Esophagus squamous epithelium (tissue), 5 donors: ENCODE measurements at places on chromosomes 1 and 21.
A peak's percentile ranks its signal among the peaks of the same experiment; 100 is the strongest.

DNA sequence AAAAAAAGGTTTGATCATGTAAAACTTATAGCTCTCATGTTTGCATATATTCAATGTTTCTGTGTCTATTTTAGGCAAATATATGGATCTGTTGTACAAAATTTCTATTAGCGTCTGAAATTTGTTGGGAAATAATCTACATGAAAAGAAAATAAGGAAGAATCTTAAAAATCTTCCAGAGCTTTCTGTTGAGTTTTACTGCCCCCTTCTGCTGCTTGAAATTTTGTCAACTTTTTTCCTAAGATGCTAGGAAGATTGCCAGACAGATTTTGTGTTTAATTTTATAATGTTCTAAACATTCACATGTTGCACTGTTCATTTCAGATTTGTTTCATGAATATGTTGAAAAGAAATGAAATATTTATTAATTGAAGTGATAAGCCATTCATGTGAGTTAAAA, 2.5 kb upstream of the PTGS2 start:
- DNase-seq: no peak

- no peak for DNase-seq
Measured at GRCh38 chr1:27116232-27116631, 38.7 kb downstream of the SLC9A1 start.

GRCh38 chr1:222310836-222311235, 237.1 kb downstream of the HHIPL2 start:
- DNase-seq: no peak

- DNase-seq: no peak
Measured at GRCh38 chr21:25967181-25967900, 203.2 kb downstream of the APP start.

GRCh38 chr1:65630855-65631254, 161.8 kb upstream of the PDE4B start:
- no peak for DNase-seq

- DNase-seq: peak; percentile 40
Measured at GRCh38 chr1:6393400-6394187, at the start of gene ACOT7. Gene ACOT7, minus strand, starts transcription at chr1:6393767. Its CDS starts 368 bp downstream, at chr1:6393399.

DNA sequence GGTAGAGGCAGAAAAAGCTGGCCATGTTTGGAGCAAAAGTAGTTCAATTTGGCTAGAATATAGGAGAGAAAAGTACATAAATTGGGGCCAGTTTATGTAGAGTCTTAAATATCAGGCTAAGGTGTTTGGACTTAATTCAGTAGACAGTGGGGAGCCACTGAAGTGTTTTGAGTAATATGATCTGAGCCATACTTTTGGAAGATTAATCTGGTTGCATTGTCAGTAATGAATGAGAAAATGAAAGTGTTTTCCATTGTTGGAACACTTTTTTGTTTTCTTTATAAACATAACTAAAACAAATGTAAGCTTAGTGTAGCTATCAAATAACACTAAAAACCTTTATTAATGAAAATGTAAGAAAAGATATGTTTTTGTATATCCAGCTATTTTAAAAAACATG, 42.1 kb downstream of the POU2F1 start:
- DNase-seq: no peak

GRCh38 chr1:22888320-22889075, 84.2 kb downstream of the LACTBL1 start:
- no peak for DNase-seq

DNA sequence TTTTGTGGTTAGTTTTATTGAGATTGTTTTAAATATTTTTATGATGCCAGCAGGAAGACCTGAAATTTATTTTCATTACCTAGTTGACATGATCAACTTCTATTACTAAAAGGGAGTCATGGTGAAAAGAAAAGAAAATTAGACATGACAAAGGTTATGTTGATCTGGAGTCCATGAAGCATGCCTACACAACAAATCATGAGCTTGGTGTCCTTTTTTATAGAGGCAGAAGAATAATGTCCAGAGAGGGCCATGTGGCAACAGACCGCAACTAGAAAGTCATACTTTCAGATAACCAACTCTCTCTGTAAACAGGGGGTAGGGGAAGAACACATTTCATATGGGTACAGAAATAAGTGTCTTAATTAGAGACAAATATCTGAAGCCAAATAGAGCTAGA, 175.5 kb upstream of the HOOK1 start:
- no peak for DNase-seq

DNA sequence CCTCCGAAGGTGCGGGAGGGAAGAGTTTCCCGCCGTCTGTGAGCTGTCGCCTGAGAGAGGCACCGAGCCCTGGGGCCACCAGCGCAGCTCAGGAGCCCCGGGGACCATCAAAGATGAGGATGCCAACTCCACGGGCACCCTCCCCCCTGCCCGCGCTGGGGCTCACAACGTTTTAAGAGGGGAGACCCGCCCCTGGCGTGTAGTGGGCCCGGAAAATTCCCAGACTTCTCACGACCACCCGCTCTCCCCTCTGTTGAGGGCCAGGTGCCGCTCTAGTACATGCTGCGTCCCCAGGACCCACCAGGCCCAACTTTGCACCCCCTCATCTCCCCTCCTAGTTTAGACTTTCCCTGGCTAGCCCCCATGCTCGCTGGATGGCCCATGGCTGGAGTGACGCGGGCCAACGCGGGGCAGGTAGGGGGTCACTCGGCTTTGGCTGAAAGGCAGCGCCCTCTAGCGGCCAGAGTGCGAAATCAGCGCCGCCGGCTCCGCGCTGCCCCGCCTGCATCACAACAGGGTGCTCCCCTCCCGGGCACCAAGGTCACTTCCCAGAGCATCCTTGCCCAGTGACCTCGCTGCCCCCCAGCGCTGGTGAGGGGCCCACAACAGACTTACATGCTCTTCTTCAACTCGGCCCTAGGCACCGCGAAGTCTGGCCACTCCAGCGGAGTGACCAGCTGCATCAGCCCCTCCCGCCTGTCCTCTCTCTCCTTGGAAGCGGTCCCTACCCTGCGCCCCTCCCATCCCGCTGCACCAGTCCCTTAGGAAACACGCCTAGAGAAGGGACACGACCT, 1.8 kb downstream of the CD160 start:
- no peak for DNase-seq

DNA sequence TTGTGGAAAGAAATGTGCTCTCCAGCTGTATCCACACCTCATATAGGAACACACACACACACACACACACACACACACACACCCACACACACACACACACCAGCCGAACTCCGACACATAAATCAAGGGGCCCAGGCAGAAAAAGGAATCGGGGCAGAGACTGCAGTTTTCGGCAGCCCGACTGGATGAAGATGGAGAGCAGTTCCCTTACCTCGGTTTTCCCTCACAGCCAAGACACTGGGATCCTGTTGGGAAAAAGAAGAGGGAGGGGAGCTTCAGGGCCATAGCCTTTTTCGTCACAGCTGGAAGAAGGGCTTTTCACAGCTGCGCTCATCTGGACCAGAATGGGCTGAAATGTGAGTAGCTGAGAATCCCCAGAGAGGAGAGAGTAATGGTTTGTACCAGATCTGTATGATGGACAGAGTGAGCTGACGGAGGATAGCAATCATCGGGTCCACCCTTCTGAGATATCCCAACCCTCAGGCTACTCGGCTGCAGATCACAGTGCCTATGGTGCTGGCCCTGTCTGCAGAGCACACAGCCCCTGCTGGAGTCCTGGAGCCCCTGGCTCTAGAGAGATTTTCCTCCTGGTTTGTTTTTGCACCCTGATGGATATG, 37.7 kb downstream of the PIK3C2B start:
- no peak for DNase-seq

GRCh38 chr1:112793631-112794565, 78.8 kb upstream of the PPM1J start:
- DNase-seq: no peak

DNA sequence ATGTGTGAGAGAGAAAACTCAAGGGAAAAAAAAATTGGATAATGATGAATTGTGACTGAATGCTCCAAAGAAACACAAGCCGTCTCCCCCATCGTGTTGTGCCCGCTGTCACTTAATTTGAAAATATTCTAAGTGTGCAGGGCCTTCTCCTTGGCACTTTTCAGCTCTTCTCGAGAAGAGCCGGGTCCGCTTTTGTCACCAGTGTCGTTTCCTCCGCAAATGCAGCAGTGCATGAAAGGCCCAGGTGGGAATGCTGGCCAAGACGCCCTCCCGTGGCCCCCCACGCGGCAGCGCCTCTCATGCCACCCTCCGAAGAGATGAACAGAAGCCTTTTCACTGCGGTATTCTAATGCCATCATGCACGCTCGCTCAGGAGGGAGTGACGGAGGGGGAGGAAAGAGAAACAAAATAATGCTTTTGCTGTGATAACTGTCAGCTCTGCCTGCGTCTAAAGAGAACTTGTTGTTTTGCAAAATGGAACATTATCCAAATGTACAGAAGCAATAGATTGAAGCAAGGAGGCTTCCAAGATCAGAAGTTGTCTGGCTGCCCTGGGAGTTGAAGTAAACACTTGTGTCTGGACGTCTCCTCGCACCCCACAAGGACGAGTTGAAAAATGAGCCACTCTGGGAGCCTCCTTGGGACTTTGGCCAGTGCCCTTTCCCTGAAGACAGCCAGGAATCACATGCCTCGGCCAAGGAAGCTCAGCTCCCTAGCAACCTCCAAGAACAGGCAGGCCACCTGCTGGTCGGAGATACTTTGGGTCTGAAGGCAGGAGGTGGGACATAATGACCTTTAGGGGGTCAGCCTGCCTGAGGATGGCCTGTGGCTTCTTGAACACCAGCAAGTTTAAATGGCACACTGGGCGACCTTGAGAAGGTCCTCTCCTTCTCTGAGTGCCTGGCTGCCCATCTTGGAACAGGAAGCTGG, 166.1 kb upstream of the ZC3H12A start:
- DNase-seq: no peak

DNA sequence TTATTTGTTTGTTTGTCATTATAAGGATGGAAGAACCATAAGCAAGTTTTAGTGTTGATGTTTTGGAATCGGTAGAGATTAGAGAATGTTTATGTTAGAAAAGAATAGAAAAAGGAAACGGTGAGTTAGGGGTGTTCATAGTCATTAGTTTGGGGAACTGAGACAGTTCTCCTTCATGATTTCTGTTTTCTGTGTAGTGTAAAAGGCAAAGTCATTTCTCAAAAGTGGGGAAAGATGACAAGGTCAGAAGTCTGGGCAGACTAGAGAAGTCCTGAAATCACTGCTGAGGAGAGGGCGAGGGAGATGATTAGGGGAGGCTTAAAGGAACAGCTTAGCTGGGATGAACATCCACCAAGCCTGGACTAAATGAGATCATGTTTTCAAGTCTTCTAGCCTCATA, 498.9 kb downstream of the TTLL7 start:
- DNase-seq: no peak

- DNase-seq: no peak
Measured at GRCh38 chr1:29033829-29034466, 89.8 kb downstream of the TMEM200B start.

- DNase-seq: no peak
Measured at GRCh38 chr1:67194209-67194863, 28.1 kb downstream of the IL23R start.

DNA sequence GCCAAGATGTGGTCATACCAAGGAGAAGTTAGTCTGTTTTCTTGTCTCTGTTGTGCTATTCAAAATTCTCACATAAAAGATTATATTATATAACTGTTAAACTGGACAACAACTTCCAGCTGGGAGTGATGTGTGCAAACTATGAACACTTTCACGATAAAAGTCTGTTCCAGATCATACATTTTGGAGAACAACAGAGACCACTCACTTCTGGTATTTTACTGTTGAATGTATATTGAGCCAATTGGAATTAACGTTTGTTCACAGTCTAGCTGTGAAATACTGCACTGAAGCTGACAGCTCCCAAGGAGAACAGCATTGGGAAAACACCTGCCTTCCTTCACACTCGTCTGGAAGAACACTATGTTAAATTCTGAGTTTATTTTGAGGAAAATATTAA, 860 bp upstream of the SHCBP1L start:
- no peak for DNase-seq

GRCh38 chr21:42414928-42415769, 11.4 kb downstream of the UBASH3A start:
- DNase-seq: no peak

DNA sequence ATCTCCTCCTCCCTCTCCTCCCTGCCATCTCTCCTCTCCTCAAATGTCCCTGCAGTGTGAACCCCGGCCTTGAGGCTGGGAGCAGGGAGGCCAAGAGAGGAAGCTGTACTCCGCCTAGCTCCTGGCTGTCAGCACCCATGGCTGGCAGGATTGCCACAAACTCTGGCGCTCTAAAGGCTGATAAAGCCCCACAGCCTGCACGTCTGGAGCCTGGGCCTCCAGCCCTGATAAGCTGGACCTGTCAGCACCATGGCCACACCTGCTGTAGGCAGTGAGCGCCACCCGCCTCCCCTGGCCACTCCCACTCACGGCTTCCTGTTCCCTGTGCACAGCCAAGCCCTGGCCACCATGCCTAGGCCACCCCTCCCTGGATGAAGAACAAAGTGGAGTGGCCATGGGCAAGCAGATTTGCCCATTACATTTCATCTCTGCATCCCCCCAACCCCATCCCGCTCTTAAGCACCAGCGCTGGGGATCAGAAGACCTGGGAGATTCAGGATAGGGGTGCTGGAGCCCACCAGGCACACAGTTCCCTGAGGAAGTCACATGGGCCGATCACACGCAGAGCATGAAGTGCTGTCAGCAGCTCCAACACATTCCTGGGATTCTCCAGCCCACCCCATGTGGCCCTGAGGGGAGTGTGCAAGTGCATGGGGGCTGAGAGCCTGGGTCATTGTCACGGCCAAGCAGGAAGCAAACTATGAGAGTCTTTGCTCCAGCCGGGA, 24.2 kb upstream of the NPPB start:
- DNase-seq: no peak

GRCh38 chr1:93159337-93159736, 20.9 kb downstream of the TMED5 start:
- no peak for DNase-seq

DNA sequence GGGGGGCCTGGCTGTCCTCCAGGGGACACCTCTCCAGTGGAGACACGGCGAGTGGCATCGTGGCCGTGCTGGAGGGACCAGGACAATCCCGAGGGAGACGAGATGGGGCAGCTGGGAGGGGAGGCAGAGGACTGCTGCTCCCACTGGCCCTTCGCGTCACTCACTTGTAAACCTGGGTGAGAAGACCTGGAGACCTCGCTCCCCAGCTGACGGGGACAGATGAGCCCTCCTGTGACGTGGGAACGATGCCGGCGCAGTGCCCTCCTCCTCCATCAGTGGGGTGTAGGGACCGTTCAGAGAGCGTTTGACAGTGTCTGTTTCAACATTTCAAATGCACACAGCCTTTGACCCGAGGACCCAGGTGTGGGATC, 4.6 kb downstream of the SPATC1L start:
- DNase-seq: no peak

DNA sequence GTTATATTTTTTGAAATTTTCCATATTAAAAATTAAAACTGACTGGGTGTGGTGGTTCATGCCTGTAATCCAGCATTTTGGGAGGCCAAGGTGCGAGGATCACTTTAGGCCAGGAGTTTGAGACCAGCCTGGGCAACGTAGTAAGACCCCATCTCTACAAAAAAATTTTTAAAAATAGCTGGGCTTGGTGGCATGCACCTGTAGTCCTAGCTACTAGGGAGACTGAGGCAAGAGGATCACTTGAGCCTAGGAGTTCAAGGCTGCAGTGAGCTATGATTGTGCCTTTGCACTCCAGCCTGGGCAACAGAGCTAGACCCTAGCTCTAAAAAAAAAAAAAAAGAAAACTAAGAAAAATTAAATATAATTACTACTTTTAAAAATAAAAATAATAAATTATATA, 4.5 kb upstream of the SVBP start:
- DNase-seq: no peak

GRCh38 chr21:17784604-17785402, 34.4 kb downstream of the C21orf91 start:
- DNase-seq: no peak

GRCh38 chr1:172383536-172383935, 36.9 kb upstream of the C1orf105 start:
- no peak for DNase-seq
